ENCODE measurements at places on chromosomes 1 and 21.

- DNase-seq = no peak
Measured at GRCh38 chr21:29238053-29238966, 60.4 kb upstream of the BACH1 start.

GRCh38 chr1:241713316-241713715 lies 61.2 kb downstream of the WDR64 start:
- DNase-seq = no peak

DNA sequence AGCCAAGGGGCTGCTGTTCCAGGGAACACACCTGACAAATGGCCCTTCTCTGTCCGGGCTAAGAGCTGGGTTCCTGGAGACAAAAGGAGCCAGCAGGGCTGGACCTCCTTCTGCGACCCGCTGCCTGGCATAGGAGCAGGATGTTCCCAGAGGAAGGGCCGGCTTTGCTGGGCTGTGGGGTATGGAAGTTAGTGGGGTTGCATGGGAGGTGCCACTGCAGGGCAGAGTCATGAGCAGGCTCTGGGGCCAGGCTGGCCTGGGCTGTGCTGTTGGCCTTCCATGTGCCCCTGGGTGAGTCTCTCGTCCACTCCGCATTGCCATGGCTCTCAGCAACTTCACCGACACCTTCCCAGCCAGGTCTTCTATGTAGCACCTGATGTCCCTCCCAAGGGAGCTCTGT lies 507.6 kb downstream of the PTPRU start:
- DNase-seq = no peak

DNA sequence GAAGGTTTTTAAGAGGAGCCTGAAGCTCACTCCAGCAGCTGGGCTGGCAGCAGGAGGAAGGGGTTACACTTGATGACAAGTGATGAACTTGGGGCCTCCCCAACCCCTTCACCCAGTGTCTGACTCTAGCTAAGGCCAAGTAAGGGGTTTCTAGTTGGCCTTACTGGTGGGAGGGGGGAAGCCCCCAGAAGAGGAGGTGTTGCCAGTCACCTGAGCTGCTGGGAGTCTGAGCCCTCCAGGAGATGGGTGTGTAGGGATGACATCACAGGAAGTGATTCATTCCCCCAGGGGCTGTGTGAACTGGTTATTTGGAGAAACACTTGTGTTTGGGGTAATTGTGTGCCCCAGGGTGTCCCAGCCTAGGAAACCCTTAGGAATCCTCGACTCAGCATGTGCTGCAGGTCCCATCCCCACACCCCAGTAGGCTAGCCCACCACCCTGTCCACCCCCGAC lies 3.1 kb downstream of the PADI1 start:
- DNase-seq = no peak

DNA sequence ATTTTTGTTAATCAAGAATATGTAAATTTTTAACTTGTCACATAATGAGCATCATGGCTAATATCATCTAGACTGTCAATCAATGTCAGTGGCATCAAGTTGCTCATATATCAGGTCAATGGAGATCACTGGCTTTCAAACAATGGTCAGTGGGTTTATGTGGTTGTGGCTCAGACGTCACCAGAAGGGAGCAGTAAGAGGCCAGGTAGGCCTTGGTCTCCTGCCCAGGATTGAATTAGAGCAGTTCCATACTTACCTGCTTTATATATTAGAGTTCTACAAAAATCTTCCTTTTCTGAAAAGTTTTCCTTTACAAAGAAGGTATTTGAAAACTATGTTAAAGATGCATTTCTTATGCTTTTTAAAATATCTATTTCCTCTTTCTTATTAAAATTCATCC lies 206.3 kb upstream of the B3GALT2 start:
- no peak for DNase-seq

GRCh38 chr21:44751799-44752636 lies 40.6 kb upstream of the TSPEAR start:
- DNase-seq = no peak

All from NCI-H187 (cell line).